Activated CD4-positive, alpha-beta T cell treated with anti-CD3 and anti-CD28 coated beads, Interleukin-2, amount 10 ng/mL, durations not matched to agents 7 days and 5 days (primary cell): ENCODE measurements at places on chromosomes 16 and 17.

- no peak for DNase-seq
These were observed 155.0 kb upstream of the SALL1 start for GRCh38 chr16:51306116-51306515.

DNA sequence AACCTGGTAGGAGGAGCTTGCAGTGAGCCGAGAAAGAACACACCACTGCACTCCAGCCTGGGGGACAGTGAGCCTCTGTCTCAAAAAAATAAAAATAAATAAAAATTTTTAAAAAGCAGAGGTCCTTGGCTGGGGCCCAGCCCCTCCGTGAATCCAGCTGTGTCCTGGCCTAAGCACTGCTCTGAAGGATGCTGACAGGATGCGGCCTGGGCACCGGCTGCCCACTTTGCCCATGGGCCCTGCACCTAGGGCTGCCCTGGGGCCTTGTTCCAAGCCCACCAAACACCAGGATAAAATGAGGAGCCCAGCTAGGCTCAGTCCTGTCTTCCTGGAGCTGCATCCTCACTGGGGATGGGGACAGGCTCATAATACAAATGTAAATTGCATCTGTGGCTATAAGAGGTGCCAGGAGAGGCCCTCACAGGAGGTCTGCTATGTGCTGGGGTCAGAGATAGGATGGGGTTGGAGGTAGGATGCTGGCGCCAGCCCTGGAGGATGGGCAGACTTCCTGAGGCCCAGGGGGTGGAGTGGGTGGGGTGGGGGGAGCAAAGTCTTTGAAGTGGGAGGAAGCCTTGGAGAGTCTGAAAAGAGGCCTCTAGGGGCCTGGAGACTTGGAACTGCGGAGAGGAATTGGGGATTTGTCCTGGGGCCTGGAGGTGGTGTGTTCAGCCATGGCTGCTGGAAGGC, 6.2 kb downstream of the C16orf89 start:
- no peak for DNase-seq

GRCh38 chr16:5046914-5047313, 13.2 kb upstream of the NAGPA start:
- DNase-seq = no peak

DNA sequence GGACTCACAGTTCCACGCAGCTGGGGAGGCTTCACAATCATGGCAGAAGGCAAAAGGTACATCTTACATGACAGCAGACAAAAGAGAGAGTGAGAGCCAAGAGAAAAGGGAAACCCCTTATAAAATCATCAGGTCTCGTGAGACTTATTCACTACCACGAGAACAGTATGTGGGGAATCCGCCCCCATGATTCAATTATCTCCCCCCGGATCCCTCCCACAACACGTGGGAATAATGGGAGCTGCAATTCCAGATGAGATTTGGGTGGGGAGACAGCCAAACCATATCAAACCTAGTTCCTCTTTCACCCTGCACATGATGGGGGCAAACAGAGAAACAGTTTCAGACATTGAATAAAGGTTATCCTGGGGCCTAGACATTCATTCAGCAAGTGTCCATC, 32.2 kb upstream of the IRX6 start:
- DNase-seq = no peak

- DNase-seq = no peak
These were observed 212.8 kb downstream of the SOX9 start for GRCh38 chr17:72333570-72333969.
